Left hindlimb (tissue), 1 donor: ENCODE measurements at places on chromosomes 6 and 20.
A peak's percentile ranks its signal among the peaks of the same experiment; 100 is the strongest.

GRCh38 chr6:30162265-30163089 is 869 bp upstream of the TRIM15 start:
- DNase-seq, result no peak

GRCh38 chr6:97067045-97067444 is 142.5 kb downstream of the KLHL32 start:
- DNase-seq, result no peak

DNA sequence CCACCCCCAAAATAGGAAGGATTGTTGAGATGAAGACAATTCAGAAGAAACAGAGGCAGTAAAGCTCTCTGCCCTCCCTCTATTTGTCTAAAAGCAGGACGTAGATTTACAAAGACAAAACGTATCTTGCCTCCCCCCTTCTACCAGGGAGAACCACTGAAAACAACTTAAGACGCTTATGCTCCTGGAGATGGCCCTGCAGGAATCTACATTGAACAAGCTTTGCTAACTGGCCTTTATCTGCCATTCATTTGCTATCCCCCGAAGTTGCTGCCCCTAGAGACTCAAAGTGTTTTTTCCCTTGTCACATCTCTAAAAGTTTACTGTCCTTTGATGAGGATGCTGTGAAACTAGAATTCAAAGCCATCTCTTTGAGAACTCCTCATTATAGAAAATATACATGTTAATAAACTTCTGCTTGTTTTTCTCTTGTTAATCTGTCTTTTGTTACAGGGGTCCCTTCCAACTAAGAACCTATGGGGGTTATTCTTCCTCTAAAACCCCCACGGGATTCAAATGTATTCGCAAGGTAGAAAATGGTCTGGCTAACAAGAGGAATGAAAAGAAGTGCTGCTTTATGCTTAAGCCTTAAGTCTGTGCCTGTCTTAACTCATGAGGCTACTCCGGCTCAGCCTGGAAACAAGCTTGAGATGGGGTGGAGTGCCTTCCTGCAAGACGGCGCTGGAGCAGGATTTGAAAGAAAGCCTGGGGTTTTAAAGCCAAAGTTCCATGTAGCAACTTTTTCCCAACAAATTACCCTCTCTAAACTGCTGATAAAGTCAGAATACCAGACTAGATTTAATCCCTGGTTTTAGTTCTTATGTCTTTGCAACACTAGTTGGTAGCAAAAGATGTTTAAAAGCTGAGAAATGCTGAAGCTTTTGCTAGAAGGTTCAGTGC is 88.0 kb downstream of the CLIC5 start:
- no peak for DNase-seq

GRCh38 chr6:158781692-158782373 is 37.3 kb downstream of the EZR start:
- no peak for DNase-seq

- no peak for DNase-seq
These were observed 1015.1 kb downstream of the EPHA7 start for GRCh38 chr6:92404281-92404680.

DNA sequence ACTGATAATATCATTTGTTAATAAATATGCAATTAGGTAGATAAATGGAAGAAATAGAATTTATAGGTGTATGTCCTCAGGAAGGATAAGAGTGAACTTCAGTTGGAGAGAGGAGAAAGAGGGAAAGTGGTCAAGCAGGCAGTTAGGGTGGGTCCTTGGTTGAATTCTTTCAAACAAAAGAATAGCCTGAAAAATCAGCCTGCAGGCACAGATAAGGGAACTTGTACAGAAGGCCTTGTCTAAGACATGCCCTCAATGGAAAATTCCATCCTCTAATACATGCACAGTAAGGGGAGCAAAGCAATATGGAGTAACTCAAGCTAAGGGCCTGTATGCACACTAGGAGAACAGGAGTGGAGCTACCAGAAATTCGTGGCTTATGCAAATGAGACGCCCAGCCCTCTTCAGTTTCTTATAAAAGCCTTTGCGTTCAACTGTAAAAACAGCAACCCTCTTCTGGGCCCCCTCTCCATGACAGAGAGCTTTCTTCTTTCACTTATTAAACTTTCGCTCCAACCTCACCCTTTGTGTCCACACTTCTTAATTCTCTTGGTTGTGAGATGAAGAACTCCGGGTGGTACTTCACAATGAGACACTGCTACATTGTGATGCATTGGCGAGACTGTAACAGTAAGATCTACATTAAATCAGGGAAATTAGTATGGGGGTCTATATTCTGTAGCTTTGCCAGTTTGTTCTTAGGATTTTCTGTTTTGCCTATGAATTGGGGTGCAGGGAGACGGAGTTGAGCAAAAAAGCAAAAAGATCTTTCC is 147.0 kb downstream of the HS3ST5 start:
- no peak for DNase-seq

- peak; percentile 49 for DNase-seq
These were observed 8.3 kb downstream of the CEP250 start for GRCh38 chr20:35463455-35464300.

- no peak for DNase-seq
These were observed 99.6 kb upstream of the TMEM170B start for GRCh38 chr6:11437824-11438459.

GRCh38 chr20:38216746-38217595 is 43.6 kb downstream of the KIAA1755 start:
- DNase-seq, result no peak

DNA sequence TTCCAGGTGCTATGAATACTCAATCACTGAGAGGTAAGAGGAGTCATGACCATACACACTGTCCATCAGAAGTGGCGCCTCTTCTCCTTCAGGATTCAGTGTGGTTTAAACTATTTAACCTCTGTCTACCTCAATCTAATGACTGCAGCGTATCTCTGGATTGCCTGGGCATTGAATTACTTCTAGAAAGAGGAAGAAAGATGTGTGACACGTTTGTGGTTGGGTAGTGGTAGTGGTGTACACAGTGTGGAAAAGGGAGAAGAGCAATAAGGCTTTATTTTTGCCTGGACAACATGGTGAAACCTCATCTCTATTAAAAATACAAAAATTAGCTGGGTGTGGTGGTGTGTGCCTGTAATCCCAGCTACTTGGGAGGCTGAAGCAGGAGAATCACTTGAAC is 38.0 kb upstream of the ECHDC1 start:
- DNase-seq, result no peak

DNA sequence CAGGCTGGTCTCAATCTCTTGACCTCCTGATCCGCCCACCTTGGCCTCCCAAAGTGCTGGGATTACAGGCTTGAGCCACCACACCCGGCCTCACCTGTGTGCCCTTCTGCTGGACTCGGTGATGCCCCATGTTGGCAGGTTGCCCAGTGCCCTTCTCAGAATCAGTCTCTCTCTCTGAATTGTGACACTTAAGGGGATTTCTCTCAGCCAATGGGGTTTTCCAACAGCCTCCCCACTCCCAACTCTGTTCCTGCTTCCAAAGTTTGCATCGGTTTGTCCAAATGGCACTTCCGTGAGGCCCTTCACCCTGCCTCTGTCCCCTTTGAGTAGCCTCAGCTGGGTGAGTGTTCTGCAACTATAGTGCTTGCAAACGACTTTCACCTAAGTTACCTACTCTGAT is 3.1 kb upstream of the MRPS10 start:
- no peak for DNase-seq

GRCh38 chr6:129778793-129779192 is 68.8 kb upstream of the ARHGAP18 start:
- no peak for DNase-seq
